ENCODE measurements at places on chromosomes 7 and 10.

GRCh38 chr7:86911659-86912058 is 147.8 kb downstream of the ELAPOR2 start:
- DNase-seq: no peak

DNA sequence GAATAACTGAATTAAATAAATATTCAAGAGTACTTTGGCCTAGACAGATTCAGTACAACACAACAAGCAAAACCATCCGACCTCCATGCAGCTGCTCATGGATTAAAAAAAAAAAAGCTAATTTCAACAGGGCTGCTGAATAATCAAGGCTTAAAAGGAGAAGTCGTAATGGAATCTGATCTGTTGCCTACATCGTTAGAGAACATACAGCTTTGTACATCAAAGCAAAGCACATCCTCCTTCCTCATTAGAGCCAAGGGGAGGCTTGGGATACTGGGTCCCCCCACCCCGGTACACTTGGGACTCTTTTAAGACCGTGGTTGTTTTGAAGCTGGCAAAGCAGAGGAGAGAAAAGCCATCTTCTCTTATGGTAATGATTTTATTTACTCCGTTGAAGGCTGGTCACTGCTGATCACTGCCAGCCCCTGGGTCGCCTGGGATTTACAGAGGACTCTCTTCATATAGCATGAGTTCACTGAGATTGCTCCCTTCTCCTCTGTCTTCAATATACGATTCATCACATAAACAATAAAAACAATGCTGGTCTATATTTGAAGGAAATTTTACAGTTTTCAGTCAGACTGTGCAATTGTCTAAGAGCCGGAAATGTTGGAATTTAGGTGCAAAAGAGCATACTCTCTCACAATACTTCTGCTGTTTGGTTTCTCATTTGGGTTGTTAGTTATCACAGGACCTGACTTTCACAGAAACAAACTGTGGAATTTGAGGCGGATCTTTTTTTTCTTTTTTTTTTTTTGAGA is 148.8 kb downstream of the FAM107B start:
- no peak for DNase-seq

DNA sequence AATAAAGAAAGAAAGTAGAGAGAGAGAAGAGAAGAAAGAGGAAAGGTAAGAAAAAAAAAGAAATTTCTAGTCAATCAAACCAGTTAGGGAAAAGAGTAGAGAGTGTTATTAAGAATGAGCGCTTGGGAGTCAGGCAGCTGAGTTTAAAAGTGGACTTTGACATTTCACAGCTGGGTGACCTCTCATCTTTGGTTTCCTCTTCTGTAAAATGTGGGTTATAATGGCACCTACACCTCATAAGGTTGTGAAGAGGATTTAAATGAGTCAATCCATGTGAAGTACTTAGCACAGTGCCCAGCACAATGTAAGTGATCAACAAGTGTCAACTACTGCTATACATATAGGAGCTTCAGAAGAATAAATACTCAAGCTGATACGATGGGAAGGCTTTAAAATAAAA is 12.2 kb downstream of the HOXA1 start:
- DNase-seq: no peak

- DNase-seq: no peak
Measured at GRCh38 chr7:36210291-36210922, 57.4 kb downstream of the EEPD1 start.

- no peak for DNase-seq
Measured at GRCh38 chr7:124776153-124776552, 10.6 kb upstream of the GPR37 start.

GRCh38 chr7:129072479-129073011 is 17.6 kb upstream of the TNPO3 start:
- no peak for DNase-seq

DNA sequence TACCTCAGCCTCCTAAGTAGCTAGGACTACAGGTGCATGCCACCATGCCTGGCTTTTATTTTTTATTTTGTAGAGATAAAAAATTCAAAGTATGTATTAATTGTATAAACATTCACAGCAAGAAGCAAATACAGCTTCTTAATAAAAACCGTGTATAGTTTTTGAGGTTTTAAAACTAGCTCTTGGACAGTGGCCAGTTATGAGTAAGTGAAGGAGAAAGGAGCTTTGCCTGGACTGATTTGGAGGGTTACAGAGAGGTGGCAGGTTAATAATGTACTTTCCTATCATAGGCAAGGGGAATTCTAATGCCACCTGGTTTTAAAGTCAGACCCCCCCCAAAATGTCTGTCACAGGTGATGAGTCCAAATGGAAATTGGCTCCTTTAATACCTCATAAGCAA is 43.4 kb downstream of the ZNRF2 start:
- no peak for DNase-seq

DNA sequence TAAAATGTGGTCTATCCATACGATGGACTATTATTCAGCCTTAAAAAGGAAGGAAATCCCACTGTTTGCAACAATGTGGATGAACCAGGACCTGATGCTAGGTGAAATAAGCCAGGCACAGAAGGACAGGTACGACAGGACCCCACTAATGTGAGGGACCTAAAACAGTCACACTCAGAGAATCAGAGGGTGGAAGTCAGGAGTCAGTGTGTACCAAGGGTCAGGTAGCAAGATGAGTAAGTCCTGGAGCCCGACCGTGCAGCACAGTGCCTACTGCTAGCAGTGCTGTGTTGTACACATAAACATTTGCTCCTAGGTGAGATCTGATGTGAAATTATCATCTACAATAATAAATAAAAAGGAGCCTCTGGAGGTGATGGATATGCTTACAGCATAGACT is 322.3 kb downstream of the GLRX3 start:
- DNase-seq: no peak

DNA sequence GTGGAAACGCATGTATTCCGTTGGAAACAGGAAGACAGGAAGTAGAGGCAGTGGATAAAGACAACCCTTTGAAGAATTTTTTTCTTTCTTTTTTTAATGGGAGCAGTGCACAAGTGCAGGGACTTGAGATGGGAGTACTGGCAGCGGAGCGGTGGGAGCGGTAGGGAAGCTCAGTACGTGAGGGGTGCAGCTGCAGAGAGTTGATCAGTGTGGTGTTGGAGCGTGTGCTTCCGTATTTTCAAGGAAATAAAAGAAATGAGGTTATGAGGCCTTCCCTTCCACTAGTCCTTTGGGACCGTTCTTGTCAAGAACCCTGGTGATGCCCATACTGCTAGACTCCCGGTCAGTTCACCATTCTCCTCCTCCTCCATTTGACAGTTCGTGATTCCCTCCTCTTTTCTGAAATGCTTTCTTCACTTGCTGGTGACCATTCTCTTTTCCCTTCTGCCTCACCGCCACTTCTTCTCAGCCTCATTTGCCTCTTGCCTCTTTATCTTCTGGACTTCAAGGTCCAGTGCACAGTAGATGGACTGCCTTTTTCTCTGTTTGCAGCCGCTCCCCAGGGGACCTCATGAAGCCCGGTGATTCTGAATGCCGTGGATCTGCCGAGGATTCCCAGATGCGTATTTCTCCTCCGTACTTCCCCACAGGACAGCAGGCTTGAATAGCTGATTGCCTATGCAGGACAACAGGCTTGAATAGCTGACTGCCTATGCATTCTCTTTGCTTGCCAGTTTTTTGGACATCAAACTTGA is 39.1 kb upstream of the TMEM236 start:
- DNase-seq: no peak

Data from CD4-positive, alpha-beta T cell treated with Interleukin-1 beta for 1 hour (primary cell).